ENCODE measurements at places on chromosomes 3 and 15.

DNA sequence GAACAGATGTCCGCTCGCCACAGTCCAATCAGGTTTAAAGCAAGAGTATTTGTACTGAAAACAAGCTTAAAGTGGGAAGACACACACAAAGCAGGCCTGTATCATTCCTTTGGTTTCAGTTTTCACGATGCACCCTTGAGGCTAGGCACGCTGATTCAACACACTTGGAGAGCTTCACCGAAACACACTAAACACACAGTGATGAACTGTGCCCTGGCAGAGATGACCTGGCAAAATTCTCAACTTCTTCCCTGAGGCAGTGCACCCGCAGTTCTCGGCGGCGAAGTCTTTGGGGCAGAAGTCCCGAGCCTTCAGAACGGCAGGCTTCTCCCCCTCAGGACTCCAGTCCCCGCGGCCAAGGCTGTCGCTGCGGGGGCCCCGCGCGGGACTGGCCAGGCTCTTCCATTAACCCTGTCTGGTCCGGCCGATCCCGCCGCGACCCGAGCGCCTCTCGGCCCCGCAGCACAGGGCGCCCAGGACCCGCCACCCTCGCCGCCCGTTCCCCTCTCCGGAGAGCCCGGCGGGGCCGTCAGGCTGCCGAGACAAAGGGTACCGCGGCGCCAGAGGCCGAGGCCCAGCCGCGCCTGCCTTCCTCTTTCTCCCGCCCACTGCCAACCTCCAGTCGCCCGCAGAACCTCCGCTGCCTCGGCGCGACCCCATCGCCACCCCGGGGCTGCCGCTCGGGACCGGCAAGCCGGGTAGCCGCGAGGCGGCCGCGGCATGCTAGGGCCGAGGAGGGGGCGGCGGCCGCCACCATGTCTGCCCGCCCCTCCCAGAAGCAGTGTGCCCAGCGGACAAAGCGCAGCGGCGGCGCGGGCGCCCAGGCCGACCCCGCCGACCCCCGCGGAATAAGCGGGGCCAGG is 792 bp downstream of the GABPB1 start:
- DNase-seq = peak; percentile 31

DNA sequence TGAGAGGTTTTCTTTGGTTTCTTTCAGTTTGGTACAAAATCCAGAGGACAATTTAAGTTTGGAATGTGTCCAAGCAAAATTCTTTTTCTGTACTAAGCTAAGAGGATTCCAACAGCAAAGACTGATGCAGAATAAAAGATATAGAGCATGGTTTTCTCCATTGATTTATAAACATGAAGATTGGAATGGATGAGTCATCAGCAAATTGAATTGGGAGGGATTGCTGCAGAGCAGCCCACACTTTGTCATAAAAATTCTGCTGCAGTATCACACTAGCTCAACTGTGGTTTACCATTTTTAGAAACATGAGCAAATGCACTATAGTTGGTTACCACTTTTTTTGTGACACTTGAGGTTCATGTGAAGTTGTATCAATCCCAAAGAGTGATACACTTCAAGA is 16.1 kb upstream of the LARP6 start:
- DNase-seq = no peak

DNA sequence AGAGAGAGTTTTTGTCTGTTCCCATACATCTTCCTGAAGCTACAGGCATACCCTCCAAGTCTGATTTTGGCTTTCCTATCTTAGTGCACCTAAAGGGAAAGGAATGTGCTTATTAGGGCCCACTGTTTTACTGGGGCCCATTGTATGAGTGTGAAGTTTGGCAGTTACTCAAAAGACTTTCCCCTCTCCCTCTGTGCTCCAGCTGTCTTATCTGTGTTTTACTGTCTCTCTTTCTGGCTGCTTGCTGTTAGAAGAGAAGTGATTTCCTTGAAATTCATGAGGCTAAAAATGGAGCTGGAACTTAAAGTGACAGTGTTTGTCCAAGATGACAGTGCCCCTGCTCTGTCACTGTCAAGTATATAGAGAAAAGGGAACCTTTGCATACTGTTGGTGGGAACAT is 436.2 kb downstream of the OCA2 start:
- no peak for DNase-seq

GRCh38 chr3:113104357-113105092 is 106.8 kb upstream of the BOC start:
- no peak for DNase-seq

DNA sequence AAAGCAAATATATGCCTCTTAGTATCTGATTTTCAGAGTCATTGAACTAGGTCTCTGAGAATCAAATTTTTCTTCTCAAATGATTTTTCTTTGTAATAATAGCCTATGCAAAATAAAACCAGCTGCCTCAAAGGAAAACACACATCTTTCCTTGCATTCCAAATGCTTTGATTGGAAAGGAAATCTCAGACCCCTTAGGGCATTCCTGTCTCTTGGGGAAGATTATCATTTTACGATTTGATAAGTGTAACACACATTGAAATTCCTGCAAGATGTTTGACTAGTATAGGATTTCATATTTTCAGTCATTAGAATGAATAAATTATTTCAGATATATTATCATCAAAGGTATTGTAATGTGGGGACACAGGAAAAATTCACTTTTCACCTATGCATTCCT is 244.8 kb downstream of the EPHA6 start:
- no peak for DNase-seq

GRCh38 chr3:43256714-43257461 is 29.5 kb upstream of the SNRK start:
- no peak for DNase-seq

DNA sequence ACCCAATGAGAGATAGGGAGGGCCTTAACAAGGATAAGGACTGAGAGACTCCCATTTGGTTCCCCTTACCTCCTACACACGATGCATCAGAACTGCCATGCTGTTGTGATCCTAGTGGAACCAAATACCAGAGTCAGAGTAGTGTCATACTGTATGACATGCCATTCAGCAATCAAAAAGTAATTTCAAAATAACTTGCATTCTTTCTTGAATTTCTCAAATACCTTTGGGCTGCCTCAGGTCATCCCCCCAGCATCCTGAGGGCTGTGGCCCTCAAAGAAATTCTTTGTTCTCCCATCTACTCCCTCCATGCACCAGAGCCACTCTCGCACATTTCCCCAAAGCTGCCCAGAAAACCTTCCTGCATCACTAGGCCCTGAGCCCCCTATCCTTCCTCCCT is 68.9 kb upstream of the PPP2R3A start:
- DNase-seq = no peak

DNA sequence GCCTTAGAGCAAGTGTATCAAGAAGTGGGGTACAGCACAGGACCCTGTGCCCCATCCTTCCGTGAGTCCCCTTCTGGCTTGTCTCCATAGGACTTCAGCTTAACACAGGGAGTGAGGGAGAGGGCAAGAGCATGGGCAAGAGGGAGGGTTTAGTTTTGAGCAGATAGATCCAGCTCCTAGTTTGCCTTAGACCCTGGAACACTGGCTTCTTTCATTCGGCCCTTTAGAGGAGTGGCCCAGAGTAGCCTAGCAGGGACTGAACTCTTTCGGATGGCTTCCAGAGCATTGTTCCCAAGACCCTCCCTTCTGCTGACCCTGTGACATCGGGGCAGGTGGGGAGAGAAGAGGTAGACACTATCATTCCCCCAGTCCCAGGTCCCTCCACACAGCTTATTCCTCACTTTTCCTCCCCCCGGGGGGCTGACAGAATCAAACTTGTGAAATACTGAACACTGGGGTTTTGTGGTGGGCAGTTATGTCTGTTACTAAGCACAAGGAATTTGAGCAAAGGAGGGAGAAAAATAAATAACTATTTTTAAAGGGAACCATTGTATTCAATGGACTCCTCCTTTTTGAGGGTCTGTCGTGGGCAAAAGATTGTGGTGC is 289.6 kb upstream of the C2CD4B start:
- DNase-seq = no peak

DNA sequence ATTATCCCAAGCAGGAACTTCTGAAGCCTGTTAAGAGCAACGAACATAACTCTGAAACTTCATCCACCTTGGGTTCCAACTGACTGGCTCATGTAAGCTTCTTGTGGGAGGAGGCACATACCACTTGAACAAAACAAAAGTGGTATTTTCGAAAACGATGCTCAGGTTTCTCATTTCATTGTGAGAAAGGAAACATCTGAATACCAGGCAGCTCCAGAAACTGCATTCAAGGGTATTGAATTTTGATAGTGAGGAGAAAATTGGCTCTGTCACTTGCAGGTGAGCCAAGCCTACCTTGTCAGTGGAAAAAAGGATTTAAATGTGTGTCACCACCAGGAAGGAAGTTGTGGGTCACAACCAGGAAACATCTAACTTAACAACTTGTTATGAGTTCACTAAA is 218.1 kb upstream of the SATB1 start:
- no peak for DNase-seq

DNA sequence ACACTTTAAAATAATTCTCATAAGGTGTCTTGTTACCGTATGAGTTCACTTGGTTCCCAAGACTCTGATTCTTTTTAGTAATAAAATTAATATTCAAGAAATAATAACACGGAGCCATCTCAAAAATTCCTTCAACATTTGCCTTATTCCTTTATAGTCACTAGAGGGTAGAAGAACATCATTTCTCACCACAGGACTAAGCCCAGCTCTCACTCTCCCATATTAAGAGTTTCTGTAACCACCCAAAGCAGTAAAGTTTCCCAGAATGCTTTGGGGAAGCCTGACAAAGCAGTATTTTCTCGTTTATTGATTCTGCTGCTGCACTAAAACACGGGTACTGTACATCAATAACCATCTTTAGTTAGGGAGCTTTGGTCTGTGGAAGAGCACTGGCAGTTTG is 114.9 kb downstream of the MCTP2 start:
- DNase-seq = no peak

GRCh38 chr3:10460951-10461545 is 44.3 kb downstream of the ATP2B2 start:
- no peak for DNase-seq

DNA sequence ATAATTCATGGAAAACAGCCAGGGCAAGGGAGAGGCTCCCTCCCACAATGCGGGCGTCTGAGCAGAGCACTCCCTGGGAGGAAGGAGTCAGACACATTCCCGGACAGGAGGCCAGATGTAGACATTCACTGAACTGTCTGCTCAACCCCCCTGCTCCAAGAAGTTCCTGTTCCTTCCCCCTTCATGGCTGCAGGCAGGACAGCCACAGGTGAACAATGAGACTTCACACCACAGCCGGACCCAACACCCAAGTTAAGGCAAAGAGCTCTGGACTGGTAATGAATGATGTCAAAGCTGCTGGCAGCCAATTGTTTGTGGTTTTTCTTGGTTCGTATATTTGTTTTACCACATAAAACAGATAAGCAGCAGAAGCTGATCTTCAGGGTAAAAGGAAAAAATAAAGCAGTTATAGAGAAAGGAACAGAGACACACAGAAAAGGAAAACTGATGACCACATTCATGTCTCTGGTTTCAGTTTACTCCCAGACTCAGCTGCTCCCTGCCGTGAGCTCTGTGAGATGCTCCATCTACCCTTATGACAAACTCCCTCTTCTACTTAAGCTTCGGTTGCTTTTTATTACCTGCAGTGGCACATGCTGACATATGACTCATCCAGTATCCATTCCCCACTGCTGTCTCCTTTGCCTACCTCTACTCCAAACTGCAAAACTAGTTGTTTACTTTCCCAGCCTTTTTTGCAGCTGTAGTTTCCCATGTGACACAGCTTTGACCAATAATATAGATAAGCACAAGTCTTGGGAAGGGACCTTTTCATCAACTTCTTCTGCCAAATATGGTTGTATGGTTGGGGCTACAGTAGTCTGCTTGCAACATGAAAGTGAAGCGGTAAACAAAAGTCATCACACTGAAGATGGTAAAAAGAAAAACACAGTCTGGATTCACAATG is 33.1 kb downstream of the DZIP1L start:
- no peak for DNase-seq

DNA sequence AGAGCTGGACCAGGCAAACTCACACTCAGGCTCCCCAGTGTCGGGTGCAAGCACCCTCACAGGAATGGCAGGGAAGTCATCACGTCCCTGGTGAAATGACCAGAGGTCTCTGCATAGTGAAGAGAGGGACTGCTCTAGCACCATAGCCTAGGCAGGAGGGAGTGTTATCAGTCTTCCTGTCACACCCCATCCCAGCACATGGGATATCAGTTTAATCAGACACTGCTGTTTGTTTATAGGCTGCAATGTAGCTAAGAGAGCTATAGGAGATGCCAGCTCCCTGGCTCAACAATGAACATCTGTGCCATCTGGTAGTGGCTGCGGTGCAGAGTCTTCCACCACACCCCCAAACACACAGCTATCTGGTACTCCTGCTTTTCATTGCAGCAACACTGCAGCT is 776.6 kb downstream of the ZNF385D start:
- DNase-seq = no peak

DNA sequence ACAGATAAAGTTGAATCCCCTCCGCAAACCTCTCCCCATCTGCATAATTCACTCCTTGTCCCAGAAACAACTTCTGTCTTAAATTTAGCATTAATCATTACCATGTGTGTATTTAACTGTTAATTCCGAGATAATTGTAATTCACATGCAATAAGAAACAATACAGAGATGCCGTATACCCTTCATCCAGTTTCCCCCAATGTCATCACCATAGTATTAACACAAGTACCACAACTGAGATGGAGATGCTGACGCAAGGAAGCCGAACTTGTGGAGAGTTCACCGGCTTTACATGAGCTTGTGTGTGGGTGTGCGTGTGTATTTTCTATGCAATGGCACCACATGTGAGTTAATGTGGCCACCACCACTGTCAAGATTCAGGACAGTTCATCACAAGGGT is 39.6 kb upstream of the SEC13 start:
- DNase-seq = no peak

DNA sequence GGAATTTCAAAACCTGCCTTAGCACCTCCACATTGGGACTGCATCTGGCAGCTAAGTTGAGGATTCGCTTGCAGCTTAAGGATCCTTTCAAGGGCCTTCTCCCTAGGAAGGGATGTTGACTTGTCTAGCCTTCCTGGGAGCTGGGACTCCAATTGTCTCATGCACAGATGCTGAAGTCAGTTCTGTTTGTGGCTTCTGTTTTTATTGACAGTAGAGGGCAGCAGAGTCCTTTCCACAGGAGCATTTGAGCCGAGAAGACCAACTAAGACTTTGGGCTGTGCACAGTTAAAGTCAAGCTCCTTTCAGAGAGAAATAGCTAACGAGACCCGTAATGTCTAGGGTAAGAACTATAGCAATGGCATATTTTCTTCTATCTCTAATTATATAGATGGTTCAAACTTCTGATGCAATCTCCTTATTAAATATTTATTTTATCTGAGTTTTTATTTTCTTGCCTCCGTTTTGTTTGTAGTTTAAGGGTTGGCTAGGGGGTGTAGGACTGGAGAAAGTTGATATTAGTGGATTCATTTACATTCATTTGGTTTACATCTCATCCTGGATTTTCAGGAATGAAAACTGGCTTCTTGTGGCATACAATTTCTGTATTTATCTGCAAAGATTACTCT is 59.7 kb upstream of the KBTBD8 start:
- peak; percentile 66 for DNase-seq

GRCh38 chr3:32959371-32959770 is 7.9 kb downstream of the CCR4 start:
- DNase-seq = no peak

- DNase-seq = no peak
Measured at GRCh38 chr15:40054605-40054854, 15.5 kb upstream of the SRP14 start.

GRCh38 chr3:45568848-45569762 is 25.4 kb upstream of the LIMD1 start:
- no peak for DNase-seq

- DNase-seq = no peak
Measured at GRCh38 chr3:47909607-47910006, 106.6 kb downstream of the MAP4 start.

All from putamen (tissue), 1 donor.